Left cardiac atrium (tissue), 4 donors: ENCODE measurements at places on chromosomes 1 and 21. TPM values are rescaled to one million over a fixed set of nuclear protein-coding genes. Genes with fewer than 3 reads are reported as not detected.

Gene RCSD1
- 33.6 TPM for total RNA-seq

Gene C1orf226
- 4.9 TPM for total RNA-seq

Gene SPRR2F
- not detected for total RNA-seq

Gene CHIA
- not detected for total RNA-seq

Gene LCE1C
- total RNA-seq: not detected

Gene ASB17
- not detected for total RNA-seq

Gene CD1E
- total RNA-seq: not detected

Gene SV2A
- total RNA-seq: 1.5 TPM

Gene MED8
- total RNA-seq: 27.4 TPM

Gene LRRIQ3
- 0.18 TPM for total RNA-seq

Gene A3GALT2
- total RNA-seq: not detected

Gene ADORA3
- total RNA-seq: 5.5 TPM

Gene PODN
- 84.9 TPM for total RNA-seq

Gene SMPDL3B
- total RNA-seq: 0.73 TPM

Gene FCRL6
- 0.21 TPM for total RNA-seq

Gene HRNR
- total RNA-seq: not detected

Gene C1orf115
- total RNA-seq: 31.2 TPM

Gene SAMD13
- 1.1 TPM for total RNA-seq

Gene CLEC20A
- not detected for total RNA-seq

- no peak for DNase-seq
These were observed 4.2 kb upstream of the OTUD3 start for GRCh38 chr1:19877821-19878636.

GRCh38 chr21:42735061-42735460 is 81.6 kb downstream of the PDE9A start:
- no peak for DNase-seq

GRCh38 chr1:14247666-14248065 is 350.8 kb upstream of the KAZN start:
- DNase-seq: no peak

DNA sequence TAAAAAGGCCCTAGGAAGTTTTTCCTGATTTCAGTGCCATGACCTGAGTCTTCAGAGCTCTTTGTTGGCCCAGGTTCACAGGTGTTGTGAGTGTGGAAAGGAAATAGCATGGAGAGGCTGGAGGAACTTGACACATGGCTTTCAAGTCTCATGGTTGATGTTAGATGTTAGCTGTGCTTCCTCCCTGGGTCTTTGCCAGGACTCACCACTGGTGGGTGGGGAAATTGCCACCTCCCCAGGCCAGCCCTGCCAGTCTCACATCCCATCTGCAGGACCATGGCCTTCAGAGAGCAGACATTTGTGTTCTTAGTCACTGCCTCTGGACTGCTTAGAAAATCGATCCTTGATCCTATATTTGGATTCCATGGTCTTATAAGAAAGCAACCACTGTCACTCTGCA is 383.2 kb downstream of the DISC1 start:
- DNase-seq: no peak

- no peak for DNase-seq
These were observed 35.9 kb upstream of the ZRANB2 start for GRCh38 chr1:71116729-71117128.

GRCh38 chr1:157523774-157524493 is 28.4 kb downstream of the FCRL5 start:
- no peak for DNase-seq

GRCh38 chr1:17538428-17539117 is 925 bp upstream of the ARHGEF10L start:
- DNase-seq: peak; percentile 46

DNA sequence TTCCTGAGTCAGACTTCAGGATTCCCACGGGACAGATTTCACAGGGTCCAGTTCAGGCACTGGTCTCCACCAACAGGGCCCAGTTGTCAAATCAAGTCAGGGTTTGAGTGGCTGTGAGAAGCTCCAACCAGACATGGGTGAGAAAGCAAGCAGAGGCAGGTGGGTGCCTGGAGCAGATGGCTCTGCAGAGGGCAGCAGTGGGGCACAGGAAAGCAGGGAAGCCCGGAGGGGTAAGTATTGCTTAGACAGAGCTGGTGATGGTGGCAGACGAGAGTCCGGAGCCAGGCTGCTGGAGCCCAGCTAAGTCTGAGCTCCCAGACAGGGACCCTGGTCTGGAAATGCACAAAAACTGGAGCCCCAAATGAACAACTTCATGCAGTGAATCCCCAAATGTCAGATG is 40.4 kb downstream of the RIMS3 start:
- DNase-seq: no peak

- DNase-seq: peak; percentile 55
These were observed 6.2 kb upstream of the ZNF281 start for GRCh38 chr1:200415789-200416593.

GRCh38 chr21:27586326-27586725 is 619.4 kb upstream of the ADAMTS5 start:
- no peak for DNase-seq

DNA sequence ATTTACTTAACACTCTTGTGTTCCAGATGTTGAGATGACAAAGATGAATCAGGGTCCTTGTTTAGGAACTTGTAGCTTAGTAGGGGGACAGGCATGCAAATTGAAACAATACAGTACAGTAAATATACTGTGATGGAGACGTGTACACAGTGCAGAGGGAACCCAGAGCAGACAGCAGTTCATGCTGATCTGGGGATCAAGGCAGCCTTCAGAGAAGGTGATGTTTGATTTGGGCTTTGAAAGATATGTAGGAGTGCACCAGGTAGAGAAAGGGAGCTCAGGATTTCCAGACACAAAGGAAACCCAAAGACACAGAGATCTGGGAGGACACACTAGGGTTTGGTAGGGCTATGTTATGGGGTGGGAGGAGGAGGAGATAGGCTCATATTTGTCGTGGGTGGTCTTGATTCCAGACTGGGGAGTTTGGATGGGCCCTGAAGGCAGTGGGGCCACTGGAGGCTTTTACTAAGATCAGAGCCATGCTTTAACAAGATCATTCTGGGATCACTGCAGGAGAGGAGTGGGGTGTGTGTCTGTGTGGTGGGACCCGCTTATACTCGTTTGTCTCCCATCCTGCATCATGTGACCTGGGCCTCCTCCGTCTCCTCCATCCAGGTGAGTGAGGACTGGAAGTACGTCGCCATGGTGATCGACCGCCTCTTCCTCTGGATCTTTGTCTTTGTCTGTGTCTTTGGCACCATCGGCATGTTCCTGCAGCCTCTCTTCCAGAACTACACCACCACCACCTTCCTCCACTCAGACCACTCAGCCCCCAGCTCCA is 7.8 kb downstream of the CHRNB2 start:
- no peak for DNase-seq

DNA sequence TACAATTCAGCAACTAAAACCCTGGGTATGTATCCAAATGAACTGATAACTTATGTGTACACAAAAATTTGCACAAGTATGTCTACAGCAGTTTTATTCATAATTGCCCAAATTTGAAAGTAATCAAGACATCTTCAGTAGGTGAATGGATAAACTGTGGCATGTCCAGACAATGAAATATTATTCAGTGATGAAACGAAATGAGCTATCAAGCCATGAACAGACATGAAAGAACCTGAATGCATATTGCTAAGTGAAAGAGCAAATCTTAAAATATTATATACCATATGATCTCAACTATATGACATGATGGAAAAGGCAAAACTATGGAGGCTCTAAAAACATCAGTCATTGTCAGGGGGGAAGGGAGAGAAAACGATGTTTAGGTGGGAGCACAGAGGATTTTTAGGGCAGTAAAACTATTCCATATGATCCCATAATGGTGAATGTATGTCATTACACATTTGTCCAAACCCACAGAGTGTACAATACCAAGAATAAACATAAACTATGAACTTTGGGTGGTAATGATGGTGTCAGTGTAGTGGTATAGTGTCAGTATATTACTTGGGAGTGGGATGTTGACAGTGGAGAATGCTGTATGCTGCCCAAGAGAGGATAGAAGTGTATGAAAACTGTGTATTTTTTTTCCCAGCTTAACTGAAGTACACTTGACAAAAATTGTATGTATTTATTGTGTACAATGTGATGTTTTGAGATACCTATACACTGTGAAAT is 92.8 kb upstream of the PPP2R5A start:
- DNase-seq: no peak

DNA sequence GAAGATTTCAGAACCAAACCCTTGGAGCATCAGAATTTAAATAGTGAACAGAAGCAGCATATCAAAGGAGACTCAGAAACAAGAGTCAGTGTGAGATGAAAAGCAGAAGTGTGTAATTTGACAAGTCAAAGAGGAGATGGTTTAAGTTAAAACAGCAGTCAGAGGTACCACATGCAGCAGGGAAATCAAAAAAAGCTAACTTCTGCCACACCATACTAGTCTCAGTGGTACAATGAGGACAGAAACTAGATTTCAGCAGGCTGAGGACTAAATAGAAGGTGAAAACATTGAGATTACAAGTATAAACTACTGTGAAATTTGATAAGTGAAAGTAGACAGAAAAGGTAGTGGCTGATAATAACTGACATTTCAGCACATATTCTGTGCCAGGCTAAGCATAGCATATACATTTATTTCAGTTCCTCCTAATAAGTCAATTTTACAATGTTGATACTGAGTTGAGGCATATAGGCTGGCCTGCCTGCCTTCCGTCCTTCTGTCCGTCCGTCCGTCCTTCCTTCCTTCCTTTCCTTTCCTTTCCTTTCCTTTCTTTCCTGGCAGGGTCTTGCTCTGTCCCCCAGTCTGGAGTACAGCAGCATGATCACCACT is 12.6 kb downstream of the SUCO start:
- no peak for DNase-seq

- no peak for DNase-seq
These were observed 122.5 kb upstream of the NCAM2 start for GRCh38 chr21:20875742-20876141.

GRCh38 chr1:243378669-243379068 is 122.8 kb downstream of the SDCCAG8 start:
- no peak for DNase-seq

GRCh38 chr1:245871915-245872314 is 635.2 kb downstream of the SMYD3 start:
- no peak for DNase-seq

- no peak for DNase-seq
These were observed 1.4 kb upstream of the RABIF start for GRCh38 chr1:202890392-202890791.

DNA sequence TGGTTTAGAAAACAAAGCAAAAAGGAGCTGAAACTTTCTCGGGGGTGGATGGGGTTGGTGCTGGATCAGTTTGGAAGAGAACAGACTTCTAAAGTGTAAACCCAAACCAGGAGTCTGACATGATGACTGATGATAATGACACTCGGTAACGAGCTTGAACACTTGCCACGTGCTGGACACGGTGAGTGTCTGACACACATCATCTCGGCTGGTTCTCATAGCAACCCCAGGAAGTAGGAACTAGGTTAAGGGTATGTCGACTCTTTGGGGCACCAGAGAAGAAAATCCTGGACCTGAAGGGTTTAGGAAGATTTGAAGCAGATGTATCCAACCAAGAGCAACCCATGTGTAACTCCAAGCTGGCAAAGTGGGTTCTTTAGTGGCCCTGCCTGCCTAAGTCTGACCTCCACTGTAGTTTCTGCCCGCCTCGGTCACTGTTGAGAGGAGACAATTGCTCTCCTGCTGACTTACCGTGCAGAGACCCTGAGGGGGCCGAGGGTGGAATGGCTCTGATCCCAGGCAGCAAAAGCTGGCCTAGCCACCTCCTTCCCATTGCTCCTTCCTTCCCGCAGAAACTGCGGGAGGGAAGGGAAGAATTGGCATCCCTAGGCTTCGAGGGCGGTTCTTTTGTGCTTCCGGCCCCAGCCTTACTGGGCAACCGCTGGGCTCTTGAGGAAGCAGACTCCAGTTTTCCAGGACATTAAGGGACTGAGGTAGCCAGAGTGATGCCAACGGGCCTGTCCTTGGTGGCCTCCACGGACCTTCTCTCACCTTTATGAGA is 156.0 kb downstream of the TOMM20 start:
- no peak for DNase-seq

GRCh38 chr21:42097274-42097673 is 26.2 kb downstream of the UMODL1 start:
- DNase-seq: no peak

DNA sequence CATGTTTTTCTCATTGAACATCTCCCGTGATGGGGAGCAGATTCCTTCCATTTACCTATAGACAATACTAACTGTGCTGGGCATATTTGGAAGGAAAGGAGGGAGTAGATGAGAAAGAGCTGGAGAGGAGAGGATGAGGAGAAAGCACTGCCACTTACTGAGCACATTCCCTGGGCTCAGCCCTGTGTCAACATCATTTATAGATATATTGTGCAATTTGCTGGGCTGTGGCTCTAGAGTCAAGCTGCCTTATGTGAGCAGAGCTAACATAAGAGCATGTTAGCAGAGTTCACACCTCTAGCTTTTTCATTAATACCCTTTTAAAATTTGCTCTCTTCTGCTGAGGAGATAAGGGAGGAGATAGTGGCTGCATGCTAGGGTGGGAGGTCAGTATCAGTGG is 22.3 kb upstream of the CD53 start:
- DNase-seq: no peak

DNA sequence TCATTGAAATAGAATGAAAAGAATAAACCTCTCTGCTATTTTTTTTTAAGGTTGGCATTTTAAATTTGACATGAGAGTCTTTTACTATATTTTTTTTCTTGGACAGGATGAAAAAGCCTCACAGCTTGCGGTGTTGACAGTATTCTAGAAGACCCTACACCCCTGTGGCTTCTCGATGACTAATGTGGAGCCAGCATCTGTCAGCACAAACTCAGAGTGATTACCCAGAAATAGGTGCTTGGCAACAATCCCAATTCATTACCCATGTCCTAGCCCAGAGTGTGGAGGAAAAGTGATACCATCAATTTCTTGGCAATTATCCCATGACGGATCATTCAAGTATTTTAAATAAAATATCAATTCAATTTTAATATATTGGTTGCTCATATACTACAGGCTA is 186.8 kb upstream of the MAP1LC3C start:
- no peak for DNase-seq

GRCh38 chr1:157363660-157364140 is 188.6 kb downstream of the FCRL5 start:
- no peak for DNase-seq

DNA sequence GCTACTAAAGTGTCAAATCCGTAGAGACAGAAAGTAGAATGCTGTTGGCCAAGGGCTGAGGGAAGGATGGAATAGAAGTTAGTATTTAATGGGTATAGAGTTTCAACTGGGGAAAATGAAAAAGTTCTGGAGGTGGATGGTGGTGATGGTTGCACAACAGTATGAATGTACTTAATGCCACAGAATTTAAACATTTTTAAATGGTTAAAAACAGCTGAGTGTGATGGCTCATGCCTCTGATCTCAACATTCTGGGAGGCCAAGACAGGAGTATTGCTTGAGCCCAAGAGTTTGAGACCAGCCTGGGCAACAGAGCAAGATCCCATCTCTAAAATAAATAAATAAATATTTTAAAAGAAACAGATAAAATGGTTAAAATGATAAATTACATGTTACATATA is 44.5 kb downstream of the PIK3R3 start:
- no peak for DNase-seq

- DNase-seq: no peak
These were observed 28.8 kb upstream of the KCNJ6 start for GRCh38 chr21:37945036-37945435.
